ENCODE measurements at places on chromosomes 7 and 10. TPM values are rescaled to one million over a fixed set of nuclear protein-coding genes. Genes with fewer than 3 reads are reported as not detected.

The GPC2 gene
- total RNA-seq: 1.4 TPM

The TMEM209 gene
- 11.1 TPM for total RNA-seq

The DYNC1I1 gene
- not detected for total RNA-seq

GRCh38 chr7:138162236-138162635, 86.0 kb downstream of the AKR1D1 start:
- H3K4me1 ChIP-seq: no peaks in the 10 kb centered on the region
- H3K4me3 ChIP-seq: no peak overlapping the region
- no peak for DNase-seq
- no peaks in the 10 kb centered on the region for H3K36me3 ChIP-seq
- H3K27ac ChIP-seq: no peak overlapping the region
- no peaks in the 10 kb centered on the region for H3K27me3 ChIP-seq

DNA sequence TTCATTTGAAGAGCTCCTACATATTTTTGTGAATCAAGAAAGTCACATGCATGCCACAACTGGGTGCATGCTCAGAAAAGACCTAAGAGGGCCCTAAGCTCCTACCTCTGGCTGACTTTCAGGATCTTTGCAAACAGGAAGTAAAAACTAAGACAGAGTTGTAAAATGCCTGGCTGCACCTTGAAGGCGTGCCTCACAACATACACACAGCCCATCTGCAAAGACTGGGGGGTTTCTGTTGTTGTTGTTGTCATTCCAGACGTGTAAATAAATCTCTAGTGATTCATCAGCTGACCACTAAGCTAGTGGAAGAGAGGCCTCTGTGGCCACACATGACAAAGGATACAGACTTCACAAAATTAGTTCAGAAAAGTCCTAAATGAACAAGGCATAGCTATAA, 31.8 kb downstream of the SMURF1 start:
- peaks cover 2% of the 10 kb centered on the region for H3K36me3 ChIP-seq
- no peak overlapping the region for H3K27ac ChIP-seq
- H3K4me3 ChIP-seq: no peak overlapping the region
- H3K4me1 ChIP-seq: peaks cover 27% of the 10 kb centered on the region
- DNase-seq: no peak

- DNase-seq: no peak
- no peaks in the 10 kb centered on the region for H3K27me3 ChIP-seq
- no peaks in the 10 kb centered on the region for H3K4me1 ChIP-seq
- H3K36me3 ChIP-seq: no peaks in the 10 kb centered on the region
Measured at GRCh38 chr7:20541608-20542349, 73.7 kb upstream of the ABCB5 start.

- H3K4me1 ChIP-seq: peaks cover 9% of the 10 kb centered on the region
- no peaks in the 10 kb centered on the region for H3K36me3 ChIP-seq
- no peaks in the 10 kb centered on the region for H3K27me3 ChIP-seq
- no peak overlapping the region for H3K4me3 ChIP-seq
- no peak overlapping the region for H3K27ac ChIP-seq
Measured at GRCh38 chr10:4704034-4704545, 121.9 kb upstream of the AKR1E2 start.

DNA sequence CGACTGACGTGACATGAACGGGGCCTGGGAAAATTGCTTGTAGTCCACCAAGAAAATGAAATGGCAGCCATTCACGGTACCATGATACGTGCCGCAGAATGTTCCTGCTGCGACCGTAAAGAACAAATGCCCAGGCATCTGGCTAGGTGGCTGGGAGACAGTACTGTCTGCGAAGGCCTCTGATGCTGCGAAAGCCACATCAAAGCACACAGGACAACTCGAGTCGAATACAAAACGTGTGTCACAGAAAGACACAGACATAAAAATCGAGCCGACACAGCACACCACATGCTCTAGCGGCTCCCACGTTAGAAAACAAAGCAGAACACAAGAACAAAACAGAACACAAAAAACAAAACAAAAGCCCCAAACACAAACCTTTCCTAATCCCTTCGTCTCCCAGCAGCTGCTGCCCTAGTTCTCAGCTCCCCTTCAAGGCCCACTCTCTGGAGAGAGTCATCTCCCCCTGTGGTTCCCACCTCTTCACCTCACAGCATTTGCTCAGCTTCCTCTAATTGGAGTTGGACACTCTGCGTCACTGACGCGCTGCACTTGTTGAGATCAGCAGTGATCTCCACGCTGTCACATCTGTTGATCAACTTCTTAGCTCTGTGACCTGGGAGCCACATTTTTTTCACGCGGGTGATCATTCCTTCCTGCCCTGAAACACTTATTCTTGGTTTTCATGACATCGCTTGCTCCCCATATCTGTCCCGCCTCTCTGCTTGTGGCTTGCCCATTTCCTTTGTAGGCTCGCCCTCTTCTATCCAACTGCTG, 112.2 kb downstream of the CLEC2L start:
- no peak overlapping the region for H3K27ac ChIP-seq
- H3K4me1 ChIP-seq: peaks cover 2% of the 10 kb centered on the region
- DNase-seq: no peak
- no peaks in the 10 kb centered on the region for H3K27me3 ChIP-seq

DNA sequence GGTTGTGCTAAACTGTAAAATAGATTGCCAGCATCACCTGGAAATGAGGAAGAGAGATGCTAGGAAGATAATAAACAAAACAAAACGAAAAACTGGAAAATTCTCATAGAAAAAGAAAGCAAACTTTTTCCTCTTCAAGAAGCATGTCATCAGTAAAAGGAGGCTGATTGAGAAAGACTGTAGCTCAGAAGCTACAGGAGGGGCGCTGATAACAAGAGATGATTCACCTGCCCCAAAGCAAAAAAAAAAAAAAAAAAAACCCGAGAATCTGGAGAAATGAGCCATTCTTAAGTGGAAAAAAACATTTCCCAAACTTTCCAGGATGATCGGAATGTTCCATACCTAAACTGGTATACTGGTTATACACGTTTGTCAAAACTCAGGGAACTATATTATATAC, 130.5 kb upstream of the C1QL3 start:
- no peaks in the 10 kb centered on the region for H3K36me3 ChIP-seq
- no peaks in the 10 kb centered on the region for H3K27me3 ChIP-seq
- H3K4me3 ChIP-seq: no peak overlapping the region

DNA sequence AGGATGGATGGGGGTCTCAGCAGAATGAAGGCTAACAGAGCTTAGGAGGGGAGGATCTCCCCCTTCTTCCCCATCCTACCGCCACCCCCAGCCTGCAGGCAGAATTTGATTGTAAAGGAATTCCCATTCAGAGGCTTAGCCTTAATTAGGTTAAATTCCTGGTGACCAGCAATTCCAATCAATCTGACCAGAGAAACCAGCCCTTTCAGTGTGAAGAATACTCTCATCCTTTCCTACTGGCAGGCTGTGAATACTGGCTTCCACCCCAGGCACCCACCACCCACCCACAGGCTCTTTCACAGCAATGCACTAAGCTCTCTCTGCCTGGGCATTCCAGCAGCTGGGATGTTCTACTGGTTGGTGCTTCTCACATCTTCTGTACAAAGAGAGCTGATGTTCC, 137.9 kb upstream of the LYZL1 start:
- no peak overlapping the region for H3K27ac ChIP-seq
- no peaks in the 10 kb centered on the region for H3K36me3 ChIP-seq
- no peak overlapping the region for H3K4me3 ChIP-seq
- H3K27me3 ChIP-seq: peaks cover 3% of the 10 kb centered on the region
- no peaks in the 10 kb centered on the region for H3K4me1 ChIP-seq

GRCh38 chr7:50787825-50788224, 5.1 kb upstream of the GRB10 start:
- peaks cover 12% of the 10 kb centered on the region for H3K4me1 ChIP-seq
- H3K4me3 ChIP-seq: no peak overlapping the region
- H3K27ac ChIP-seq: no peak overlapping the region

GRCh38 chr7:104859754-104860426, 154.1 kb upstream of the KMT2E start:
- H3K27me3 ChIP-seq: peaks cover 23% of the 10 kb centered on the region
- DNase-seq: no peak
- H3K4me1 ChIP-seq: no peaks in the 10 kb centered on the region
- no peaks in the 10 kb centered on the region for H3K36me3 ChIP-seq
- no peak overlapping the region for H3K4me3 ChIP-seq

- H3K4me3 ChIP-seq: no peak overlapping the region
- H3K27me3 ChIP-seq: no peaks in the 10 kb centered on the region
- no peaks in the 10 kb centered on the region for H3K4me1 ChIP-seq
- no peak for DNase-seq
Measured at GRCh38 chr10:130050721-130051120, 59.9 kb downstream of the C10orf143 start.

Measured in IMR-90 (cell line).